ENCODE measurements at places on chromosomes 2 and 18. TPM values are rescaled to one million over a fixed set of nuclear protein-coding genes. Genes with fewer than 3 reads are reported as not detected.

HOXD3 gene
- total RNA-seq, result not detected

CCDC102B gene
- total RNA-seq, result 5.0 TPM

OR6B2 gene
- total RNA-seq, result not detected

KANSL1L gene
- total RNA-seq, result 3.4 TPM

TNFAIP6 gene
- total RNA-seq, result not detected

ACVR1C gene
- total RNA-seq, result 8.5 TPM

IL1R2 gene
- 1.1 TPM for total RNA-seq

DNA sequence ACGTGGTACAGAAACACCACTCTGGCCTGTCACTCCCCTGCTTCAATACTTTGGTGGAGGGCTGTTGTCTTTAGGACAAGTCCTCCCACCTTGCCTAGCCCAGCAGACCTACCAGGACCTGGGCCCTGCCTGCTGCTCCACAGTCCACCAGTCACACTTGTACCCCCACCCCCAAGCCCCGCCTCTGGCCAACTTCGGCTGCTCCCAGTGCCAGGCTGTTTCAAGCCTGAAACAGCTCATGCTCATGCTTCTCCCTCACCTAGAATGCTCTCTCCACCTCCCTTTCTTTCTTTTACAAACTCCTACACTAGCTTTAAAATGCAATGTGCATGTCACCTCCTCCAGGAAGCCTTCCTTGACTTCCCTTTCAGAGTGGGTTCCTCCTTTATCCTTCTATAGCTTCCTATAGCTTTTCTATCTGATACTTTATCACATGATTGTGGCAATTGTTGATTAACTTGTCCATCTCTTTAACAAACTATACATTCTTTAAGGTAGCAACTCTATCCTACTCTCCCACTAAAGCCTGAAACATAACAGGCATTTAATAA is 4.8 kb upstream of the OXER1 start:
- no peak for DNase-seq

- DNase-seq, result no peak
Observed at GRCh38 chr18:29651122-29651680, 1391.3 kb downstream of the DSC3 start.

DNA sequence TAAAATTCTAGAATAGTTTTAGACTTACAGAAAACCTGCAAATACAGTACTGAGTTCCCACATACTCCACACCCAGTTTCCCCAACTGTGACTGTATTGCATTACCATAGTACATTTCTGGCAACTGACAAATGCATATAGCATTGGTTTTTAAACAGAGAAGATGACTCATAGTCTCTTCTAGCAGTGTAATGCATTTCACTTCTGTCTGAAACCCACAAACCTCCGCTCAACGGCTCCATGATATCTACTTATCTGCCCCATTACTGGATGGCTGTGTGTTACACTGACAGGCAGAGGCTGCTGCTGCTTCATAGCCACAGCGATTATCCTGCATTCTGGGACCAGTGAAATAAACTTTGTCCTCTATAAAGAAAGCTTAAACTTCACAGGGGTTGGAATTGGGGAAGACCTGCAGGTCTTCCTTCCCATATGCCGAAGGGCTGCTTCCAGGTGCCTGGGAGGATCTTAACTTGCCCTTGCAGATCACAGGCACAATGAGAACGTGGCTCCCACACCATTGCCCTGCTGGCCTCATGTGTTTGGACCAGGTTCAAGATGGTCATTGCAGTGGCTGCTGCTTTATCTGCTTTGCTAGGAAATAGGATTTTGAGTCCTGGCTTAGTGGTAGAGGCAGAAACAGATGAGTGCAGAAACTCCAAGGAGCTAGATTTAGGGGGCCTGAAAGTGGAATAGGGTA is 742.6 kb upstream of the HS6ST1 start:
- DNase-seq, result no peak

DNA sequence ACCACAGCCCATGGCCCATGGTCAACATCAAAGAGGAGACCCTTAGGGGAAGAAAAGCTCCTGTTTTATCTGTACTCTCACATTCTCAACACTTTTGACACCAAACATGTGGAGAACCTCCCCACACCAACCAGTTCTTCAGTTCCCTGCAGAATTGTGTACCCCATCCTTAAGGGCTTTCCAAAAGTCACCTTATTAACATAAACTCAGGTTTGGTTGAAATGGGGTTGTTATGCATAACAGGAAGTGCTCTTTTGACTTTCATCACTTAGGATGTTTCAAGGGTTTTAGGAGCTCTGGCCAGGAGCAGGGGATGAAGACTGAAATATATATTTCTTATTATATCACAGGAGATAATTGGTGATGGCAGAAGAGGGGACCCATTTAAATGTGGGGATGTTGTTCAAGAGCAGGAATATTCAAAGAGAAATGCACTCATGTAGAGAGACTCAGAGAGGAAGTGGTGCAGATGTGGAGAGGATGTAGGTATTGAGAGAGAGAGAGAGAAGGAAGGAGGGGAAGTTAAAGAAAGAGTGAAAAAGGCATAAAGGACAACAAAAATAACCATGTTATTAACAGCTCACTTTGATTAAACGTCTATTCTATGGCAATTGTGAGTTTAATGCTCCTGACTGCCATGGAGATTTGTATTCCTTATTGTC is 35.2 kb downstream of the SP140L start:
- DNase-seq, result no peak

GRCh38 chr18:60893355-60894097 is 439.7 kb upstream of the CDH20 start:
- no peak for DNase-seq
